ENCODE measurements at places on chromosomes 6 and 20.
A peak's percentile ranks its signal among the peaks of the same experiment; 100 is the strongest.

GRCh38 chr20:46696791-46697279 lies 7.6 kb upstream of the TP53RK start:
- no peak for DNase-seq

DNA sequence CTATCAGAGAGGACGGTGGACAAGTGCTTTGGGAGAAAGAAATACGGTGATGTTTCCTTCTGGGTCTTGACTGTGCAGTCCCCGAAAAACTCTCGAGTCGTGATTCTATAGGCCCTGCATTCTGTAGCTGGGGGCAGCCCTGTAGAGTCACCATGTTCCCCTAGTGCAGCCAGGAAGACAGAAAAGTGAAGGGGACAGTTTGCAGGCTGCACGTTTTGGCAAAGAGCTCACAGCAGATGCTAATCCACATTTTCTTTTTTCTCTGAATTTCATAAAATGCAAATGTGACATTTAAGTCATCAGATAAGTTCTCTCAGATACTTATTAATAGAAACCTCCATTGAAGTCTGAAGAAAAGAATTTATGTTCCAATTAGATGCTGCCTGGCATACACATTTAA lies 19.5 kb downstream of the SPATS1 start:
- no peak for DNase-seq

GRCh38 chr20:11331096-11331495 lies 586.6 kb upstream of the BTBD3 start:
- no peak for DNase-seq

- DNase-seq = no peak
These were observed 29.1 kb downstream of the WRNIP1 start for GRCh38 chr6:2794171-2794730.

GRCh38 chr20:18973529-18974173 lies 160.1 kb downstream of the SCP2D1 start:
- DNase-seq = no peak

DNA sequence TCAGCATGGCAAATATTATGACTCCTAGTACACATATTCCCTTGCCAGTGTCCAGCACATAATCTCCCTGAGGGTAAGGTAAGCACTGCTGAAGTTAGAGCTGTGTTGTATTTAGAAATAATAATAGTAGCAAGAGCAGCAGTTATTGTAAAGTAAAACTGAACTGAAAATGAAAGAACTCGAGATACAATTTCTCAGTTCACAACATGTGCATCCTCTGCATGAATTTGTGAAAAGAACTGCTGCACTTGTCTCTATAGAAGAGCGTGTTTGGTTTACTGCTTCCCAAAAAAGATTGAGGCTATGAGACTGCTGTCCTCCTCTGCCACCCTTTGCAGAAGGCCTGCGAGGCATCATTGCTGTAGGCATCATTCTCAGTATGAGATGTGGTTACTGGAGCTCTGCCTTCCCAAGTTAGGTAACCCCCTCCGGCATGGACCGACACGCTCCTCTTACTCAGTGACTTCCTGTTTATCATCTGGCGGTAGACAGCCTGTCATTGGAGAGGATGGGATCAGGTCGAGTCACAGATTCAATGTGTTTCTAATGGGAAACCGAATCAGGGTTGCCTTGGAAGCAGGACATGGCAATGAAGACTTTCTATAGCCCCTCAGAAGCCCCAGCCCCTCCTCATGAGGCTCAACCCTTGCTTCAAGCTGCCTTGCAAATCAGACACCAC lies 48.1 kb downstream of the SLC24A3 start:
- no peak for DNase-seq

- no peak for DNase-seq
These were observed 443.1 kb upstream of the OPRM1 start for GRCh38 chr6:153595903-153596302.

GRCh38 chr6:70336996-70337742 lies 34.3 kb upstream of the COL9A1 start:
- DNase-seq = no peak

- DNase-seq = no peak
These were observed 32.0 kb upstream of the SCRT2 start for GRCh38 chr20:707451-708110.

GRCh38 chr6:7615611-7616383 lies 25.8 kb downstream of the SNRNP48 start:
- no peak for DNase-seq

GRCh38 chr20:6855796-6856195 lies 88.3 kb downstream of the BMP2 start:
- DNase-seq = no peak

DNA sequence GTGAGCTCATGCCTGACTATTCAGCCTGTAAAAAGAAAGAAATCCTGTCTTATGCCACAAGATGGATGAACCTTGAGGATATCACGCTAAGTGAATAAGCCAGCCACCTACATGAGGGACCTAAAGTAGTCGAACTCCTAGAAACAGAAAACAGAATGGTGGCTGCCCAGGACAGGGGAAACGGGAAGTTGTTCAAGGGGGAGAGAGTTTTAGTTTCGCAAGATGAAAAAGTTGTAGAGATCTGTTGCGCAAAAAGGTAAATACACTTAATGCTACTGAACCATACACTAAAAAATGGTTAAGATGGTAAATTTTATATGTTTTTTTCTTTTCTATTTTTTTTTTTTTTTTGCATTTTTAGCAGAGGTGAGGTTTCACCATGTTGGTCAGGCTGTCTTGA lies 74.1 kb upstream of the RALY start:
- no peak for DNase-seq

DNA sequence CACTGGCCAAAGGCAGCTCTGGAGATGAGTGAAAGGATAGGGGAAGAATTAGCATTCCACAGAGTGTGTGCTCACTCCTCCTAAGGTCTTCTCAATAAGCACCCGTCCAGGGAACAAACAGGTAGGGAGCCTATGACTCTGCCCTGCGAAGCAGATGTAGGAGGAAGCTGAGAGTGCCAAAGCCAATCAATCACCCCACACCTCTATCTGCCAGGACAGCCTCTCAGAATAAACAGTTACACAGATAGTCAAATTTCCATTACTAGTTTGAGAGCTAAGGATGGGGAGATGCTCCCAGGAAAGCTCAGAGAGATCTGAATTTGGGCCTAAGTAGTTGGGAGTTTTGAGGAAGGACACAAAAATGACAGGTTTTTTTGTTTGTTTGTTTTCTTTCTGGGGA lies 40.5 kb upstream of the SLA2 start:
- DNase-seq = no peak

GRCh38 chr6:149013586-149014344 lies 266.9 kb downstream of the UST start:
- no peak for DNase-seq

- DNase-seq = no peak
These were observed 17.5 kb downstream of the SLC52A3 start for GRCh38 chr20:750801-751200.

GRCh38 chr20:5722927-5723326 lies 27.3 kb upstream of the SHLD1 start:
- no peak for DNase-seq

- DNase-seq = peak; percentile 33
These were observed 4.0 kb upstream of the TUBB2B start for GRCh38 chr6:3231247-3232016.

- no peak for DNase-seq
These were observed 154.5 kb upstream of the PRND start for GRCh38 chr20:4567170-4567569.

DNA sequence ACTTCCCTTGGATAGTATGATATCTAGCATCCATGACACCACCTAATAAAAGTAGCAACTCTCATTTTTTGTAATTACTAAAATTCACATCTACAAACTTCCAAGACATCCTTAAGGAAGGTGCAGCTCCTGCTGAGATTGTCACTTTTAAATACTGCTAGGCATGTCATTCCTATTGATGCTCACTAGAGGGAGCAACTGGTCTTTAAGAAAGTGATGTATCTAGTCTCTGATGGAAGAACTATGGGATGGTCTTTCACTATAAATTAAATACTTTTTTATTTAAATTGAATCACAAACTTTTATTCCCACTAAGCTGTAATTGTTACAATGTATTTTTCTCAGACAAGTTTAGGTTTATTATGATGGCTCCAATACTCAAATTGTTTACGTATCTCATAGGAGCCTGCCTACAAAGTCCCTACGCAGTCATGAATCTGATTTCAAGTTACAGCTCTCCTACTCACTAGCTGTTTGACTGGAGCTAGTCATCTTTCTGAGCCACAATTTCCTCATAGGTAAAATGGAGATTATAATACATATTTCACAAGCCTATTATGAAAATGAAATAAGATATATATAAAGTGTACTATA lies 8.1 kb upstream of the TSPYL1 start:
- DNase-seq = no peak

DNA sequence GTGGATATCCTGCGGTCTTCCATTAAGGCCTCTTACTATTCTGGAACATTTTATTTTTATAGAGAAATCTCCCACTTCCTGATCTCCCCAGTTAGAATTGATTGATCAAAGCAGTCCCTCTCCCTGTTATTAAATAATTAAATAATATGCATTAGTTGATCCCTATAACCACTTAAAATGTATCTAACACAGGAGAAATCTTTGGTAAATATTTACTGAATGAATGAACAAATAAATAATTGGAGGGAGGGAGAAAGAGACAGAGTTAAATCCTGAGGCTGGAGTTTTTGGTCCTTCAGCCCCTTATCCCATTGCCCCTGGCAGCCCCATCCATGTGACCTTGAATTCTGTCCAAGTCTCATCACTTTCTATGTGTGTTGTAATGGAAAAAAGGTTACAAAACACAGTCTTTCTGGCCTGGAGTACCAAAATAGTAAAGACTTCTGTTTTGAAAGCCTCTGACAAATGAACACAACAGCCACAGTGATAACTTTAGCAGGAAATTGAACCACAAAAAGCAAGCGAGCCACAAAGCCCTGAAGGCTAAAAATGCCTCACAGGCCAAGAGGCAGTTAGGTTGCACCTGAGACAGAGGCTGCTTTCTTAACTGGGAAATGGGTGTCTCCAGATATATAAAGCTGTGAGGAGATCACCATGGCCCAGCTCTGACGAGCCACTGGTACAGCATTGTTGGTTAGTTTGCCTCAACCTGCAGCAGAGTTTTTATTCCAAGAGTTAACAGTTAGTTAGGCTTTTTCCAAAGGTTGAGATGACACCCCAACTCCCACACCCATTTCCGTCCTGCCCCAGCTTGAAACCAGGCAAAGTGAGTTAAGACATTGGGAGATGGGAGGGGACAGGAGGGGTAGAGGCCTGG lies 11.3 kb downstream of the NT5E start:
- DNase-seq = no peak

DNA sequence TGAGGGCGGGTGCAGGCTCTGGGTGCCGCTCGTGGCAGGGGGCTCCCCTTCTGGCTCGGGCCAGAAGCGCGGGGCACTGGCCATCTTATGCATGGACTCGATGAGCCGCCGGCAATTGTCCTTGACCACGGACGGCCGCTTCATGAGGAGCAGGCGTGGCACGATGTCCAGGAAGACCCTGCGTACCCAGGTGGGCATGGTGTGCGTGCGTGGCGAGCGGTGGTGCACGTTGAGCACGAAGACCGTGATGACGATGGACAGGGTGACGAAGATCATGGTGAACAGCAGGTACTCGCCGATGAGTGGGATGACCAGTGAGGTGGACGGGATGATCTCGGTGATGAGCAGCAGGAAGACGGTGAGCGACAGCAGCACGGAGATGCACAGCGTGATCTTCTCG lies 11.0 kb downstream of the CHRNA4 start:
- no peak for DNase-seq

All from GOT3 (cell line).